ENCODE measurements at places on chromosomes 1 and 21.
A peak's percentile ranks its signal among the peaks of the same experiment; 100 is the strongest.

DNA sequence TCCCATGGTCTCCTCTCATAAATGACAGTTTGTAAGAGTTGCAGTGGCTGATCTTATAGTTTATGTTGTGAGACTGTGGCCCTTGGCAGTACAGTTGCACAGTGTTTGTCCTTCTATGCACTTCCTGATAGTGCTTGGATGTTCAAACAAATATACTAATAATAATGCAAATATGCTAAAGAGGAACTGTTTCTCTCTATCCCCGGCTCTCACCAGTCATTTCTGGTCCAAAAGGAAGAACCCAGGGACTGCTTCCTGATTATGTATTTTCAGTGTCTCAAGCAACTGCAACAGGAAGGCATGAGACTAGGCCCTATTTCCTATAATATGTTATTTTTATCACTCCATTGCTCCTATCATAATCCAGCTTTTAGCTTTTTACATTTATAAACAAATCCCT, 17.0 kb upstream of the SUCO start:
- DNase-seq = no peak

GRCh38 chr1:228265167-228265566, 57.3 kb downstream of the OBSCN start:
- no peak for DNase-seq

DNA sequence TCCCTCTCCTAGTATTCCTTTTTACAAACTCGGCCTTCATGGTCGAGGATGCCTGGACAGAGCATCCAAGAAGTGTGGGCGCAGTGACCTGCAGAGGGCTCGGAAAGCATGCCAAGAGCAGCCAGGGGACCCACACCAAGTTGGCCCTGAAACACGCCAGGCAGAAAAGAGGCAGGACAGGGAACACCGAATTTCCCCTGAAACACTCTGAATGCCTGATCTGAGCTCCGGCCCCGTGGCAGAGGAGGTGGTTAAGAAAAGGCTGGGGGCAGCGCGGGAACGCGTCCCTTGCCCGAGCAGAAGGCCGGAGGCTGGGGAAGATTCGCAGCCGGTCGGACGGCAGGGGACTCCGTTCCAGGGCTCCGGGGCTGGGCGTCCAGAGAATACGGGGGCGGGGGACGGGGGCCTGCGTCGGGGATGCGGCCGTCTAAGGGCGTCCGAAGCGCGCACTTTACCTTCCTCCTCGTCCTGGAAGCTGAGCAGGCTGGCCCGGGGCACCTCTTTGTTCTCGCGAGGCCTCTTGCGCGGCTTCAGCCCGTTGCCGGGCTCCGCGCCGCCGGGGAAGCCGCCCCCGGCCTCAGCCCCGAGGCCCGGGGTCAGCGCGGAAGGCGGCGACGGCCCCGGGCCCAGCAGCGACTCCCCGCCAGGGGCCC, 558 bp downstream of the PAXBP1 start:
- DNase-seq = peak; percentile 26

DNA sequence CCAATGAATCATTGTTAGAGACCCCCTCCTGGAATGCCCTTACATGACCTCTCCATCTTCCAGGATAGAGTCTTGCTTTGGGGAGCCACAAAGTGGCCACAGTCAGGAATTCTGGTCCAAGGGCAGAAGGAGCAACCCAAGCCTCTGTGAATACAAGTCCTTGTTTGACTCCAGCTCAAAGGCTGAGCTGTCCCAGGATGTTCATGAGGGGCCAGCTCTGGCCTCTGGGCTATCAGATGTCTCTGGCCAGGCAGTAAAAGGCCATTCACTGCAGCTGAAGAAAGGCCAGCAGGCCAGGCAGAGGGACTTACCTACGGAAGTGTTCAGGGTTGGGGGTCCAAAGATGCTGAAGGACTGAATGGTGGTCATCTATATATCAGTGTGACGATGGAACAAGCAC, 98.3 kb upstream of the IPO9 start:
- DNase-seq = no peak

DNA sequence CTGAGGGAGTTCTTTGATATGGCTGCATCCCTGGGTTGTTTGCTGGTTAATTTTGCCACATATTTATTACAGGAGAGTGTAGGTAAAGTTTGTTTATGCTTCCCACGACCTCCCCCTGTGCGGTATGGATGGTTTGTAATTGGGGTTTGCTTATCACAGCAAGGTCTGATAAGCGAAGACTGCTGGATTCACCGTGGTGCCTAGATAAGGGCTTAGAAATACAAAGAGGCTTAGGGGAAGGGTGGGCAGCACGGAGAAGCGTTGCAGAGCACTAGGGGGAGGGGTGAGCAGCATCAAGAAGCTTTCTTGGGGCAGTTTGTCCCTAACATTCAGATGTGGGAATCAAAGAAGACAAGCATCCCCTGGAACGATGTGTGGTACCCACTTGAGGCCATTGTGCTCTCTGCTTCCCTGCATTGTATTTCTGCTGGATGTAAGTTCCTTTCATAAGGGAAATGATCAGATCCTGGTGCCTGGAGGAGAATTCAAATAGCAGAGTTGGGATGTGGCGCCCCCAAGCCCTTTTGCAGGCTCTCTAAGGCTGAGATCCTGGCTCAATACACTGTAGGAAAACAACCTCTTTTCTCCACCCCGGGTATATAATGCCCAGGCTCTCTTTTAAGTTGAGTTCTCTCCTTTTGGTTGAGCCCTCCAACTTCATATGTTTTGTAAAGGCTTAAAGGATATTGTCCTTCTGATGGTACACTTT, 598.1 kb upstream of the ADGRL4 start:
- DNase-seq = no peak

All from activated CD4-positive, alpha-beta T cell treated with anti-CD3 and anti-CD28 coated beads, Interleukin-2, amount 50 U/mL, for 4 hours (primary cell).